ENCODE measurements at places on chromosomes 7 and 10.
A peak's percentile ranks its signal among the peaks of the same experiment; 100 is the strongest.

DNA sequence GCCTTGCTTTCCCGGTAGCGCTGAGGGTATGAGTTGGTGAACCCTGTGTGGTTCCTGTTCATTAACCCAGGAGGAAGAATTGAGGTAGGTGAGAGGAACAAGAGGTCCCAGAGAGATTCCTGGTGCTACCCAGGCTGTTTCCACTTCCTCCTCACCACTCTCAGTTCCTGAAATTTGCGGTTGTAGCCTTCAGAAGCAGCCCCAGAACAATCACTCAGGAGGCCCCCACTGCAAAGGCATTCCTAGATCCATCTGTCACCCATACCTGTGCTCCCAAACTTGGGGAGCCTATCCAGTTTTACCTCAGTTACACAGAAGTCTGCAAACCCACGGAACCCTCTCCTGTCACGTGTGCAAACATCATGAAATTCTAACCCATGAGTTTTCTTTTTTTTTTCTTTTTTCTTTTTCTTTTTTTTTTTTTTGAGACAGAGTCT lies 9.0 kb upstream of the PIP4K2A start:
- no peak overlapping the region for H3K4me3 ChIP-seq
- DNase-seq, result no peak

DNA sequence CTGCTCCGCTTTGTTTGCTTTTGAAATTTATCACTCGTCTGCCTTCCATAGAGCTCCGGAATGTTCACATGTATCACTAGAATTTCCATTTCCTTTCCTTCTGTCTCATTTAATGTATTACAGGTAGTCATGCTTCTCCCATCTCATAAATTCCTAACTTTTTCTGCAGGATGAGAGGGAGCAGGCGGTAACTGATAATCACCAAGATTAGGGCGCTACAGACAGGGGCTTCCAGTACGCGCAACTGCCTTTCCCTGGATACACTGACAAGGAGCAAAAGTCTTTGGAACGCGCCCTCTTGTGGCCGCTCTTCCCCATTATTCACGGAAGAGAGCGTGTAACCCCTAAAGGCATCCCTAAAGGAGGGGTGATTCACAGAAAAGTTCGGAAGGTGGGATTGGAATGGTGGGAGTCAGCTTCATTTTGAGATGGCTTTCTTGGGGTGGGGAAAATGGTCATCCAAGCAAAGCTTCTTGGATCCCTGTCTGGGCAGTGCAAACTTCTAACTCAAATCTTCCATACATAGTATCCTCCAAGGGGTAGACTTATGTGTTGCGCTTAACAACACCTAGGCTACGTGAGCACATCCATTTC lies 6.5 kb downstream of the INHBA start:
- H3K4me1 ChIP-seq, result peaks cover 3% of the 10 kb centered on the region
- H3K4me3 ChIP-seq, result no peak overlapping the region
- no peak for DNase-seq
- no peak overlapping the region for H3K27ac ChIP-seq
- peaks cover 6% of the 10 kb centered on the region for H3K36me3 ChIP-seq
- peaks cover 25% of the 10 kb centered on the region for H3K27me3 ChIP-seq

GRCh38 chr10:3803927-3804741 lies 19.1 kb upstream of the KLF6 start:
- H3K27me3 ChIP-seq, result no peaks in the 10 kb centered on the region
- no peak overlapping the region for H3K4me3 ChIP-seq
- H3K36me3 ChIP-seq, result peaks cover 52% of the 10 kb centered on the region
- peaks cover 74% of the 10 kb centered on the region for H3K4me1 ChIP-seq

DNA sequence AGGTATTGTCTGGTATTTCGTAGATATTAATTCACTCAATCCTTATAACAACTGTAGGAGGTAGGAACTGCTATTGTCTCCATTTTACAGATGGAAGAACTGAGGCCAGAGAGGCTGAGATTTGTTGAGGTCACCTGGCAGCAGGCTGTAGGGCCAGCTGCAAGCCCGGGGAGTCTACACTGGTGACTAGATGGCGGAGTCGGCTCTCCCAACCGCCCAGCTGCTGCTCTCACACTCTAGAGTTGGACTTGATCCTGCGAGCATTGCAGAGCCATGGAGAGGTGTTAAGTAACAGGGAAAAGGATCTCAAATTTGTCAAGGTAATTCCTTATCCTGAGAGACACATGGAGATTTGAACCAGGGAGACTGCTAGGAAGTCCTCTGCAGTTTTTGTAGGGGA lies 124.1 kb downstream of the CAMK1D start:
- H3K36me3 ChIP-seq, result no peaks in the 10 kb centered on the region
- peaks cover 33% of the 10 kb centered on the region for H3K4me1 ChIP-seq
- no peak overlapping the region for H3K4me3 ChIP-seq
- no peak for DNase-seq
- no peak overlapping the region for H3K27ac ChIP-seq

GRCh38 chr7:36208997-36209813 lies 56.2 kb downstream of the EEPD1 start:
- H3K4me3 ChIP-seq, result peak overlapping the region; percentile 60
- peaks cover 10% of the 10 kb centered on the region for H3K36me3 ChIP-seq
- H3K27me3 ChIP-seq, result no peaks in the 10 kb centered on the region
- peaks cover 8% of the 10 kb centered on the region for H3K4me1 ChIP-seq
- no peak overlapping the region for H3K27ac ChIP-seq

DNA sequence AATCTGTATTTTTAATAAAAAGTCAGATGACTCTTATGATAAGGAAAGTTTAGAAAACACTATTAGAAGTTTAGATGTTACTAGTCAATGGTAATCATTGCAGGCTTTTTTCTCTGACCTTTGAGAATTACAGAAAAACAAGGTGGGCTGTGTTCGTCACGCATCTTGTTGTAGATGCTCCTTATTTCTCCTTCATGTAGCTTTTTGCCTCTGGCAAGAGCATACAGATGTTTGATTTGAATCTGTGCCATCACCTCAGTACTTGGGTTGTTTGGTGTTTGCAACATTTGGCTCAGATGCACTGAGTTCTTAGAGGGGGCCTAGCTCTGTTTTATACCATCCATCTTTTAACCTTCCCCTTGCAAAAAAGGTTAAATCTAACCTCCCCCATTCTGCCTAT lies 11.5 kb downstream of the TAS2R16 start:
- H3K36me3 ChIP-seq, result no peaks in the 10 kb centered on the region
- H3K4me1 ChIP-seq, result no peaks in the 10 kb centered on the region
- no peak overlapping the region for H3K27ac ChIP-seq
- H3K27me3 ChIP-seq, result no peaks in the 10 kb centered on the region

DNA sequence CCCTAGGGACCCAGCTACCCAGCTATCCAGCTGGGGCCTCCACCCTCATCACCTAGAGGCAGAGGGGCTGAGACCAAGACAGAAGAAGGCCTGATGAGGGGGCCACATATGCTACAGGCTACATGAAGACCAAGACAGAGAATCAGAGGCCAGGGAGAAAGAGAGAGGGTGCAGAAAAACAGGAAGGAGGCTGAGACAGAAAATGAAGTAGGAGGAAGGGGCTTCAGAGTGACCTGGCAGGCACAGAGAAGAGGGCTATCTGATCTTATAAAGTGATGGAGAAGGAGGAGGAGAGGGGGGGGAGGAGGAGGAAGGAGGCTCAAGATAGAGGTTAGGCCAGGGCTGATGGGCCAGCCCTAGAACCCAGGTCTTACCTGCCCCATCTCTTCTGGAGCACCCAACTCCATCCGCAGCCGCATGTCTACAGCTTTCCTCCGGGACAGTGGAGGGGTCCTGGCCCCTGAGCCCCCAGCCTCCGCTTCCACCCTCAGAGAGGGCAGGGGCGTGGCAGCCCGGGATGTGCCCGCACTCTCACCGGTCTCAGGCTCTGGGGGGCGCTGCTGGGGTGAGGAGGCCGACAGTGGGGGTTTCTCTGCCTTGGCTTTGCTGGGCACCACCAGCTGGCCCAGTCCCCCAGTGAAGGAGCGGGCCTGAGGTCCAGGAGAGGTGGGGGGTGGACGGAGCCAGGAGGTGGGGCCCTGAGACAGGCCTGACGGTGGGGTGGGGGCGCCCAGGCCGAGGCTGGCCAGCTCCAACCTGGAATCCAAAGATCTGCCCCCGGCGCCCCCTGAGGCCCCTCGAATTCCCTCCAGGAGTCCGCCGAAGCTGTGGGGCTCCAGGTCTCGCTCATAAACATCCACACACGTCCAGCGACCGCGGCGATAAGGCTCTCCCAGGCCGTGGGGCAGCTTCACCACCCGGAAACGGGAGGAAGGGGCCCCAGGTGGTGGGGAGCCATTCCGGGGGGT lies 1.8 kb downstream of the TSC22D4 start:
- H3K27me3 ChIP-seq, result no peaks in the 10 kb centered on the region
- H3K4me1 ChIP-seq, result peaks cover 46% of the 10 kb centered on the region
- peak; percentile 46 for DNase-seq

DNA sequence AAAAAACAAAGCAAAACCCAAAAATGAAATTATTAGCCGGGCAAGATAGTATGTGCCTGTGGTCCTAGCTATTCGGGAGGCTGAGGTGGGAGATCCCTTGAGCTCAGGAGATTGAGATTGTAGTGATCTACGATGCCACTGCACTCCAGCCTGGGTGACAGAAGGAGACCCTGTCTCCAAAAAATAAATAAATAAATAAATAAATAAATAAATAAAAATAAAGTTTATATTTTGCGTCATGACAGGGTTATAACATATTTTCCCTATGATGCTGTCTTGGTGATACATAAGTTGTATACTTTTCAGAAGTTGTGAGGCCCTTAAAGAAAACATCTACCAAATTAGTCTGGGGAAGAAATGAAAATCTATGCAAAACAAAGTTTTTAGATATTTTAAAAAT lies 94.5 kb upstream of the MKLN1 start:
- peak overlapping the region; percentile 68 for H3K27ac ChIP-seq
- peaks cover 12% of the 10 kb centered on the region for H3K36me3 ChIP-seq
- H3K27me3 ChIP-seq, result no peaks in the 10 kb centered on the region
- H3K4me3 ChIP-seq, result no peak overlapping the region
- H3K4me1 ChIP-seq, result peaks cover 44% of the 10 kb centered on the region
- no peak for DNase-seq

DNA sequence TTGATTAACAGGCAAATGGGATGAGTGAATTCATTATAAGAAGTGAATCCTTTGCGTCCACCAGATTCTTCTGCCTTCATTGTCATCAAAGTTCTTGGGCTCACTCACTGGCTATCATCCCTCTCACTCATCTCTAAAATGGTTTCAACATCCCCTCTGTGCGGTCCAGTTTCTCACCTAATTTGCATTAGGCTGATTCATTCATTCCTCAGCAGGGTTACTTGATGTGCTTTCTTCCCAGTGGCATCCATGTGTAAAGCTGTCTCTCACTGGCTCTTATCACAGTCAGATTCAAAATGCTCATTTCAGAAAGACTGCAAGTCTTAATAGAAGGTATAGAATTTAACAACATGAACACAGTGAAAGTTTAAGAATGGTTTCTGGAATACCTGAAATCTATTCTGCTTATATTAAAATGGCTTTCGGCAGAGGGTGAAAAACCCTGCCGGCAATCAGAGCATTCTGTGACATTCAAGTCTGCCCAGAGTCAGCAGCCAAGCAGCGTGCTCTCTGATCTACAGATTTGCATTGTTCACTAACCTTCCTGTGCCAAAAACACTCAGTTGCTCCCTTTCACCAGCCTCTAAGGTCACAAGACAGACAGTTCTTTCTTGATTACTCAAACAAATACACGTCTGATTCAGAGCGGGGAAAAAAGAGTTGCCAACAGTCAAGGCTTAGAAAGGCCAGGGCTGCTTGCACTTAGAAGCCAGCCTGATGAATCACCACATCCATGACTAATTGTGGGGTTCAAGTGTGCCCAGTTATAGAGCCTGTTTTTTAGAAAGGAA lies 106.7 kb downstream of the TES start:
- H3K27ac ChIP-seq, result no peak overlapping the region
- H3K4me3 ChIP-seq, result no peak overlapping the region
- H3K36me3 ChIP-seq, result no peaks in the 10 kb centered on the region
- peaks cover 12% of the 10 kb centered on the region for H3K27me3 ChIP-seq
- no peaks in the 10 kb centered on the region for H3K4me1 ChIP-seq

GRCh38 chr7:43175570-43176200 lies 63.2 kb downstream of the HECW1 start:
- peaks cover 2% of the 10 kb centered on the region for H3K36me3 ChIP-seq
- no peak overlapping the region for H3K4me3 ChIP-seq
- DNase-seq, result no peak
- H3K27ac ChIP-seq, result no peak overlapping the region
- H3K27me3 ChIP-seq, result peaks cover 25% of the 10 kb centered on the region

GRCh38 chr10:35598379-35598778 lies 6.8 kb upstream of the GJD4 start:
- no peak for DNase-seq
- H3K4me3 ChIP-seq, result no peak overlapping the region
- H3K27me3 ChIP-seq, result peaks cover 33% of the 10 kb centered on the region
- H3K36me3 ChIP-seq, result peaks cover 3% of the 10 kb centered on the region
- H3K27ac ChIP-seq, result no peak overlapping the region

- DNase-seq, result no peak
- peaks cover 23% of the 10 kb centered on the region for H3K27me3 ChIP-seq
- H3K27ac ChIP-seq, result no peak overlapping the region
- H3K4me1 ChIP-seq, result no peaks in the 10 kb centered on the region
- no peaks in the 10 kb centered on the region for H3K36me3 ChIP-seq
Measured at GRCh38 chr10:86167762-86168128, 198.8 kb downstream of the GRID1 start.

DNA sequence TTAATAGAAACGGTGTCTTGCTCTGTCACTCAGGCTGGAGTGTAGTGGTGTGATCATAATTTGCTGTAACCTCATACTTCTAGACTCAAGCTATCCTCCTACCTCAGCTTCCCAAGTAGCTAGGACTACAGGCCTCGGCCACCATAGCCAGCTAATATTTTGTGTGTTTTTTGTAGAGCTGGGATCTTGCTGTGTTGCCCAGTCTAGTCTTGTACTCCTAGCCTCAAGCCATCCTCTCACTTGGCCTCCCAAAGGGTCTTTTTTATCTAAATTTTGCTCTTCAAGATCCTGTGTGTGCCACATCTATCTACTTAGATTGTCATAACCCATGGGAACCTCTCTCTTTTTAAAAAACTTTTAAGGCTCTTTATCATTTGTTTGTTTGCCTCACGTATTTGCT lies 50.5 kb downstream of the ANKIB1 start:
- H3K36me3 ChIP-seq, result peaks cover 7% of the 10 kb centered on the region
- no peaks in the 10 kb centered on the region for H3K27me3 ChIP-seq
- no peak overlapping the region for H3K4me3 ChIP-seq

DNA sequence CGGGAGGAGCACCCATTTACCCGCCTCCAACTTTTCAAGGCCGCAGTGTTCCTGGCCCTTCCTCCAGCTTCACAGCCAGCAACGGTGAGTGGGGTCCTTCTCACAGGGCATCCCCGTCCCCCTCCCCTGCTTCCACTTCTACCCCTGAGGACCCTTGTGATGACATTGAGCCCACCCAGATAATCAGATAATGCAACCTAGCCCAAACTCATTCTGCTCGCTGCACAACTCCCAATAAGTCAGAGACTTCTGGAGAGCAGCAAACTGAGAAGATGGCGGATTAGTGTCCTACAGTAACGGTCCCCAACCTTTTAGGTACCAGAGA lies 74.5 kb downstream of the OAT start:
- peaks cover 7% of the 10 kb centered on the region for H3K4me1 ChIP-seq
- H3K27me3 ChIP-seq, result peaks cover 26% of the 10 kb centered on the region
- no peak for DNase-seq
- H3K27ac ChIP-seq, result no peak overlapping the region
- H3K4me3 ChIP-seq, result no peak overlapping the region
